Esophagus squamous epithelium (tissue), 5 donors: ENCODE measurements at places on chromosomes 4 and X.

- no peak for DNase-seq
Measured at GRCh38 chr4:148021686-148022085, 289.8 kb downstream of the ARHGAP10 start.

GRCh38 chr4:65392488-65392887, 277.8 kb downstream of the EPHA5 start:
- DNase-seq: no peak

- no peak for DNase-seq
Measured at GRCh38 chr4:10009861-10010500, 11.3 kb downstream of the SLC2A9 start.

DNA sequence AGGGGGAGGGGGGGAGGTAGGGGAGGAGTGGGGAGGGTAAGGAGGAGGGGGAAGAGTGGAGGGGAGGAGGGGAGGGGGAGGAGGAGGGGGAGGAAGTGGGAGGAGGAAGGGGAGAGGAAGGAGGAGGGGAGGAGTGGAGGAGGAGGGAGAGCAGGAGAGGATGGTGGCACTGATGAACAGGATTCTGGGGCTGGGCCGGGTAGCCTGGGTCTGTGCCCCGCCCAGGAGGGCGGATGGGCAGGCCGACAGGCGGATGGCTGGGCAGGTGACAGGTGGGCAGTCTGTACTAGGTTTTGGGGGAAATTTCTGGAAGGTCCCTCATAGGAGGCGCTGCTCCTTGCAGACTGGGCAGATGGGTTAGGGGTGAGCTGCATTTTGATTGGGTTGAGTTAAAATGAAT, 66.0 kb upstream of the ADRA2C start:
- DNase-seq: no peak

- no peak for DNase-seq
Measured at GRCh38 chr4:95224402-95224801, 324.4 kb downstream of the UNC5C start.

GRCh38 chrX:48616576-48616975, 19.3 kb downstream of the WDR13 start:
- no peak for DNase-seq

DNA sequence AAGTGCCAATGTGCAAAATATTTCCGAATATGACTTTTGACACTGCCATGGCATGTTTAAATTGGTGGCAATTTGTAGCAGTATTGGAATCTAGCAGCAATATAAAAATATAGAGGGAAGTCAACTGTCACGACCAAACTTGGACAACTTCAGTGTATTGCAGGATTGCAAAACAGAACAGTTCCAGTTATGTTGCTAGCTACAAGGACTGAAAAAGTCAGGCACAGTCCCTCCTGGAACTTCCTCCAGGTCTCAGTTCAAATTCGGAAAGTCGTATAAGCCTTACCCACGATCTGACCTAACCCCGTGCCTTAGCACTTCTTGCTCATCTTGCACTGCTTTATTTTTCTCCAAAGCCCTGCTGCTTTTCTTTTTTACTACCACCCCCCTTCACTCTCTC, 390.0 kb upstream of the GALNT7 start:
- DNase-seq: no peak

GRCh38 chrX:13023567-13023966, 20.9 kb downstream of the FAM9C start:
- DNase-seq: no peak

- no peak for DNase-seq
Measured at GRCh38 chrX:155534800-155535199, 76.4 kb upstream of the F8A3 start.

GRCh38 chr4:133581996-133582619, 433.0 kb downstream of the PCDH10 start:
- DNase-seq: no peak

DNA sequence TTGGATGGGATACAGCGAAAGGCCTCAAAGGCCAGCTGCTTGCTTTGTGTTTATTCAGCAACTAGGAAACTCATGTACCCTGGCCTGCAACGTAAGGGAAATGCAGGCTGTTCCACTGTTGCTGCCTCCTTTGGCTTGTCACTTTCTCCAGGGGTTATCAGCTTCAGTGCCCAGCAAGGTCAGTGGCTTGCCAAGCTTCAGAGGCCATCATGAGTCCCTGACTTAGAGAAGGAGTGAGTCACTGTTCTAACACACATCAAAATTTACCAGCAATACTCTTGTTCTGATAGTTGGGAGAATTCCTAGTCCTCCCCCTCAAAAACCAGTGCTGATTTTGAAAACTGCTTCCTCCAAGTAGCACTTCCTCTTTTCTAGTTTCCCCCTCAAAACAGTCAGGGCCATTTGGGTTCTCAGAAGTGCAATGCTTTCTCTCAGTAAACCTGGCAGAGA, 250.8 kb downstream of the ARHGAP24 start:
- DNase-seq: no peak

- DNase-seq: no peak
Measured at GRCh38 chr4:146900295-146900694, 45.4 kb downstream of the TTC29 start.

DNA sequence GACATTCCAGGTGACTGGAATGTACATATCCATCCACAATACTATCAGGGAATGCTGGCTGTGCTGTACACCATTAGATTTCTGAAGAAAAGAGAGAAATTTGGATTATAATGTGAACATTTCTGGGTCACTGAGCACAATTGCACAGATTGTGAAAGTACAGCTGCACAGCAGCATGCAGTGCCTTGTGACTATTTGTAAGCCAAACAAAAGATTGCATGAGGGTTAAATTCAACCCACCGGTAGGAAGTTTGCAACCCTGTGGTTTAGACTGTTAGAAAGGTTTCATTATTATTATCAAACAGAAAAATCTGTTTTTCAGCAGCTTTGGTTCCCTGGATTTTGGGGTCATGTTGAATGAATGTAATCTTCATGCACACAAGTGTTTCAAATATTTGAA, 24.5 kb downstream of the DDIT4L start:
- DNase-seq: no peak

DNA sequence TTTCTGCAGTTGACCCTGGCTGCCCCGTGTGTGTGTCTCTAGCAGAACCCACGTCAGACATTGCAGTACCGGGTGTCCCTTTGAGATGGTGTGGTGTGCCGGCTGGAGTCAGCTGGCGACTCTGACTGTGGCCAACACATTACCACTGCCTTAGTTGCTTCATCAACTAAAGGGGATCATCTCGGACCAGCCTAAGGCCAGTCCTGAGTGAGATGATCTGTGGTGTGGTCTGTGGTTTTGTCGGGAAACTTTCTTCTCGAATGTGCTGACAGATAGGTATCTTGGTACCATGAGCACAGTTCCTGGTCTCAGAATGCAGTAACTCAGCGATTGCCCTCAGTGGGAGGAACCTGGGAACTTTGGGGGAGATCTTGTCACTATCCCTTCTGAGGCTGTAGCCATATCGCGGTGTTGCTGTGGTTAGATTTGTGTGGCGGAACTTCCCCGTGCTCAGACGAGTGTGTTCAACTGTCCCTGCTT, 15.8 kb downstream of the TBC1D14 start:
- DNase-seq: no peak

DNA sequence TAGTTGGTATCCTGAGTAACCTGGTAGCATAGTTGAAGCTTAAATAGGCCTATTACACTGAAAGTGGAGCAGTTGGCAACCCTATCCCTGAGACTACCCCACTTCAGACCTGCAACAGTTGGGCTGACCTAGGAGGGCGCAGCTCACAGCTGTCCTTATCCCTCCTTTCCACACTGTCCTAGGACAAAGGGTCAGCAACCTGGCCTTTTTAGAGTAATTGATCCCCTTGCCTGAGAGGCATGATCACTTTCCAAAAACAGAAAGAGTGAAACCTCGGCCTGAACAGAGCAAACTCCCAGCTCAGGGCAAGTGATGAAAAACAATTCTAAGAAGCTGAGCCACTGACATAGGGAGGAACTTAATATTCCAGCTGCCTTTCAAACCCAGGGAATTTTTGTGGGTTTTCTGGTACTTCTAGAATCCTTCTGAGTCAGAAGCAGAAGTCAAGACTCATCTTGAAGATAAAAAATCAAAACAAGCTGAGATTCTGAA, 94.9 kb upstream of the MYOZ2 start:
- no peak for DNase-seq

- no peak for DNase-seq
Measured at GRCh38 chr4:136812100-136812880, 720.0 kb downstream of the PCDH18 start.

GRCh38 chr4:135372131-135372530, 1170.5 kb upstream of the PABPC4L start:
- no peak for DNase-seq
